Stimulated activated CD4-positive, alpha-beta T cell treated with anti-CD3 and anti-CD28 coated beads, Interleukin-2, amount 100 ng/mL, for 24 hours (primary cell): ENCODE measurements at places on chromosomes 7 and 10.

DNA sequence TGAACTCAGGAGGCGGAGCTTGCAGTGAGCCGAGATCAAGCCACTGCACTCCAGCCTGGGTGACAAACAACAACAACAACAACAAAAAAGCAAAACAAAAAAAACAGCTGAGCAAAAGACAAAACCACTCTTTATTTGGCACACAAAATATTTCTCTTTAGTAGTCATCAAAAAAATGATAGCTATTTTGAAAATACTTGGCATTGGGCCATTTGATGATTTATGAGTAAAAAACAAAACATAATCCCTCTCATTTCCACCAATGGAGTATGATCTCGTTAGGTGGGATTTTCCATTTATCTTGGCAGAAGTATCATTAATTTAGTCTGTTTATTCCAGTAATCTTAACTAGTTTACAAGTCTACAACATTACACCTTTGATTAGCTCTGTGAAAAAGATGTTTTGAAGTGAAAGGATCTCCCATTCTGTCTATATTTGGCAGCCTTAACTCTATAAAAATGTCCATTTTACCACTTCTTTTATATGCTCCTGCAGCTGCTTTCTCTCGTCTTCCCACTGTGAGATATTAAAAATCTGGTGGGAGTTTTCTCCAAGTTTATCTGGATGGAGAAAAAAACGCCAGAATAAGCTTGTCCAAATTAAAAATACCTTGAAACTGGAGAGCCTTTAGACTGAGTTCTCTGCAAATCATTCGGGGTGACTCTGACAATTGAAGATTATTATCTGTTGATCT is 58.8 kb upstream of the AGMO start:
- DNase-seq, result no peak

DNA sequence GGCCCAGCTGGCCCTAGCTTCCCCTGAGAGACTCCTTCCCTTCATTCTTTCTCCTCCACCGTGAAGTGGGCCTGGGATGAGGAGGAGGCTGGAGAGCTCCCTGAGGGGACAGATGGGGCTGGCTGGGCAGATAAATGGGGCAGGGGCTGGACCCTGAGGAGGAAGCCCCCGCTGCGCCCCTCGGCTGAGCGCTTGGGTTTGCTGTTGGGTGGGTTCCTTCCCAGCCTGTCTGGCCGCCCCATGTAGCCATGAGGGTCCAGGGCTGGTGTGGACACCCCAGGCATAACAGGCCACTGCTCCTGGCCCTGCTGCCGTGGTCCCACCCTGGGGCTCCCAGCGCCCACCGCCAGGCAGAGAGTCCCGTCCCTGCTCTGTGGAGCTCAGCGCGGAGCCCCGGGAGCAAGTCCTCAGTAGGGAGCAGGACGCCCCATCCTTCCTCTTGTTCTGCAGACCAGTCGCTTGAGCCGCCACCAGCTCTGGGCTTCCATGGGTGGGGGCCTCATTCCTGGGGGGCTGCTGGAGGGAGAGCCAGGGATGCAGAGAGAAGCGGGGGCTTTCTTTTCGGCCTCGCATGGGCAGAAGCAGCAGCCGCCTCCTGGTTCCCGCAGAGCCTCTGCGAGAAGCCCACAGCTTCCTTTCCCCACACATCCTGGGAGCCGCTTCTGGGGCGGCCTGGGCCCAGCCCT is 266.4 kb upstream of the TCERG1L start:
- DNase-seq, result no peak

- DNase-seq, result no peak
These were observed 108.7 kb upstream of the RHOBTB1 start for GRCh38 chr10:61052469-61053205.

DNA sequence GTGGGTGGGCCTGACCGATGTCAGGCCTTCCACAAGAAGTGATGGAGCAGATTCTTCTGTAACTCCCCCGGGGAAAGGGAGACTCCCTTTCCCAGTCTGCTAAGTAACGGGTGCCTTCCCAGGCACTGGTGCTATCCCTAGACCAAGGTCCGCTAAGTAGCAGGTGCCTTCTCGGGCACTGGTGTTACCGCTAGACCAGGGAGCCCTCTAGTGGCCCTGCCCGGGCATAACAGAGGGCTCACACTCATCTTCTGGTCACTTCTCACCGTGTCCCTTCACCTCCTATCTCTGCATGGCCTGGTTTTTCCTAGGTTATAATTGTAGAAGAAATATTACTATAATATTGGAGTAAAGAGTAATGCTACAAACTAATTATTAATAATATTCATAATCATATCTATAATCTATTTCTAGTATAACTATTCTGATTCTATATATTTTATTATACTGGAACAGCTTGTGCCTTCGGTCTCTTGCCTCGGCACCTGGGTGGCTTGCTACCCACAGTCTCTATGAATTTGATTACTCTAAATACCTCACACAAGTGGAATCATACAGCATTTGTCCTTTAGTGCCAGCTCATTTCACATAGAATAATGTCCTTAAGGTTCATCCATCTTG is 1378.7 kb downstream of the XPNPEP1 start:
- peak; percentile 21 for DNase-seq

- no peak for DNase-seq
These were observed 124.5 kb downstream of the ITGA8 start for GRCh38 chr10:15595260-15595659.

DNA sequence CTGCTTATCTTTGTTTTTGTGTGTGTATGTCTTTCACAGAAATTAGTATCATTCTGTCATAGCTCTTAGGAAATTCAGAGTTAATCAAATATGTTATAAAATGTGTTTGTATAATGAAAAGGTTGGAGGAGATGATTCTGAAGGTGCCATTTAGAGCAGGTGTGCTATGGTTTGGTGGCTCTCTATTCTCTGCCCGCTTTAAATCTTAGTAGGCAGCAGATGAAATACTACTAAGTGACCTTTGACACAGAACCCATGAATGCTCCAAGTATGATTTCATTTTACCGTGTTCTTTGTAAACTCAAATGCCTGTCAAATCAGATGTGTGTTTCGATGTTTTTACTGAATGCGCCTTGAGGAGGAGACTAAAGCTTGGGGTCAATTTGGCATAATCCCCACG is 24.5 kb downstream of the ZEB1 start:
- DNase-seq, result no peak

DNA sequence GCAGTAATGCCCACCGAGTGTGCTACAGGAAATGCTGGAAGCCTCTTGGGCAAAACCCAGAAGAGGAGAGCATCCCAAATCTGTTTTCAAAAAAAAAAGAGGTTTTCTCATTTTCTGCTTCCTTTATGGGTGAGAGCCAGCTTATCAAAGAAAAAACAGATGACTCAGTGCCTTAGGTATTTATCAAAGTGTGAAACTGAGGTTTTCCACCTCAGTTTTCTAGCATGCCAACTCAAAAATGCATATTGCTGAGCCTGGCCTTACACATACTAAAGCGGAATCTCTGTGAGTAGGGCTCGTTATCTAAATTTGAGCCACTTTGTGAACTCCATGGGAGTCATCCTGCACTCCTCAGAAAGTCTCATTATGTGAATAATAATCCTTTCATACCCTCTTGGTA is 705.1 kb downstream of the SUGCT start:
- DNase-seq, result no peak

DNA sequence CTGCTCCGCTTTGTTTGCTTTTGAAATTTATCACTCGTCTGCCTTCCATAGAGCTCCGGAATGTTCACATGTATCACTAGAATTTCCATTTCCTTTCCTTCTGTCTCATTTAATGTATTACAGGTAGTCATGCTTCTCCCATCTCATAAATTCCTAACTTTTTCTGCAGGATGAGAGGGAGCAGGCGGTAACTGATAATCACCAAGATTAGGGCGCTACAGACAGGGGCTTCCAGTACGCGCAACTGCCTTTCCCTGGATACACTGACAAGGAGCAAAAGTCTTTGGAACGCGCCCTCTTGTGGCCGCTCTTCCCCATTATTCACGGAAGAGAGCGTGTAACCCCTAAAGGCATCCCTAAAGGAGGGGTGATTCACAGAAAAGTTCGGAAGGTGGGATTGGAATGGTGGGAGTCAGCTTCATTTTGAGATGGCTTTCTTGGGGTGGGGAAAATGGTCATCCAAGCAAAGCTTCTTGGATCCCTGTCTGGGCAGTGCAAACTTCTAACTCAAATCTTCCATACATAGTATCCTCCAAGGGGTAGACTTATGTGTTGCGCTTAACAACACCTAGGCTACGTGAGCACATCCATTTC is 6.5 kb downstream of the INHBA start:
- DNase-seq, result no peak

GRCh38 chr10:124288928-124289850 is 129.5 kb downstream of the OAT start:
- no peak for DNase-seq

DNA sequence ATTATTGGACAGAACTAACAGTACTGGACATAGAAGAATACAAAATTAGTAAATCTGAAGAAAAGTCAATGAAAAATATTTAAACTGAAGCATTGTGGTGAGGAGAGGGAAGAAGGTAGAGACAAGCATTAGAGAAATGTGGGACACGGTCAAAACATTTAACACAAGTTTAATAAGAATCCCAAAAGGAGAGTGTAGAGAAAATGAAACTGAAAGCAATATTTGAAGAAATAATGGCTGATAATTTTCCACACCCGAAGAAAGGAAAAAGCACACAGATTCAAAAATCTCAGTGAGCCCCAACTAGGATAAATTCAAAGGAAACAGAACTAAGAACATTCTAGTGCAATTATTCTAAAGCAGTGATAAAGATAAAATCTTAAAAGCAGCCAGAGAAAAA is 126.4 kb upstream of the LRRTM3 start:
- DNase-seq, result no peak

DNA sequence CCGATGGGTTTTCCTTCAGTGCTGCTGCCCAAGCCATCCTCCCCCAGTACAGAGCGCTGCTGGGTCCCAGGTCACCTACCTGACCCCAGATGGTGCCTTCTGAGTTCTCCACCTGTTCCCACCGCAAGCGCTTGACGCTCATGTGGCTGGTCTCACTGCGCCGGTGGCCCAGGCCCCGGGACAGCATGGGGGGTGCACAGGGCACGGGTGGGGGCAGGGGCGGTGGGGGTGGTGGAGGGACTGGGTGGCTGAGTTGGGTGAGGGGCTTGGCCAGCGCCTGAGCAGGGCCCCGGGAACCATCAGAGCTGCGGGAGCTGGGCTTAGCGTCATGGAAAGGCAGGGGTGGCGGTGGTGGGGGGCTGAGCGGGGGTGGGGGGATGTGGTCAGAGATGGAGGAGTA is 43.4 kb downstream of the GRID2IP start:
- DNase-seq, result no peak
